Esophagus squamous epithelium (tissue), 5 donors: ENCODE measurements at places on chromosomes 6 and 20.

DNA sequence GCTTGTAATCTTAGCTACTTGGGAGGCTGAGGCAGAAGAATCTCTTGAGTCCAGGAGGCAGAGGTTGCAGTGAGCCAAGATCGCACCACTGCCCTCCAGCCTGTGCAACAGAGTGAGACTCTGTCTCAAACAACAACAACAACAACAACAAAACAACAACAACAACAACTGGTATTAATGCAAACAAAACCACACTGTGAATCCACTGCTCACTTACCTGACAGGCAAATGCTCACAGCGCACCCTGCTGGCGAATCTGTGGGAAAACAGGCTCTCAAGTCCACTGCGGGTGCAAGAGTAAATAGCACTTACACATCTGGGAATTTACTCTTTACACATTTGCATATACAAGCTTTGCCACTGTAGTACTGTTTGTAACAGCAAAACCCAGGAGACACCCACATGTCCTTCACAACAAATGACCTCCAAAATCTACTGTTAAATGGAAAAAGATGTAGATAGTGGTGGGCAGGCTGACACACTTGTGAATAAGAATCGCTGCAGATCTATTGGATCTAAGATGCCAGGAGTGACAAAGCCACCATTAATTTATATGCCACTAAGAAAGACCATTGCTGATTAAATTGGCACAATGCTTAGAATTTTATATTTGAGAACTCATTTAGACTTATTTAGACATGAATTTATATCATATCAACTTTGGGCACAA is 29.3 kb downstream of the NSFL1C start:
- peak; percentile 19 for DNase-seq

- DNase-seq, result no peak
These were observed 281.0 kb downstream of the CDC5L start for GRCh38 chr6:44668391-44668930.

GRCh38 chr20:15563836-15564235 is 1009.4 kb downstream of the KIF16B start:
- DNase-seq, result no peak

DNA sequence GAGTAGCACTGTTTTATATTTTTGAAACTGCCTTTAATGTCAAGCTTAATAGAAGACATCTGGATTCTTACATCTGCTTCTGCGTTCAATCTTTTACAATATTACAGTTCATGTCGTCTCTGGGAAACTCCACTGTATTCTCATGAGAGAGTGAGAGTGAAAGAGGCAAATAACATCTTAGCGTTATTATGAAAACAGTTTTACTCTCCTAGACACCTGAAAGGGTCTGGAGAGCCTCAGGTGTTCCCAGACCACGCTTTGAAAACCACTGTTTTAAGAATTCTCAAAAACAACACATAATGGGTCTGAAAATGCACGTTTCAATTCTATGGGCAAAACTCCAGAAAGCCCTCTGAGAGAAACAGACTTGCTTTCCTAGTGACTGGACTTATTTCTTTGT is 63.3 kb downstream of the ARHGAP18 start:
- no peak for DNase-seq

DNA sequence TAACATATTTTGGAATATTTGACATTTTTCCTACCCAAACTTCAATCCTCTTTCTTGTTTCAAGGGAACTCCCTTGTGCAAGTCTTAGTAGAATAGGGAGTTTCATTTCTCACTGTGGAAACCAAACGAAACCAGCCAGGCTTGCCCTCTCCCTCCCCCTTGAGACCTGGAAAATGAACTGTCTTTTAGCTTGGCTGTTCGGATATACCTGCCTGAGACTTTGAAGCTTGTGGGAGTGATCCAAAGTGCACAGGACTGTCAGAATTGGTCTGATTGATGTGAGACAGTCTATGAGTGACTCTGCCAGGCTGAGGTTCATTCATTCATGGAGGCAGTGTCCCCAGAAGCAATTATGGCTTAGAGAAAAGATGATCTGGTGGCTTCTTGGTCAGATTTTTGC is 388.1 kb downstream of the EPM2A start:
- DNase-seq, result no peak

GRCh38 chr6:116434056-116434725 is 27.0 kb upstream of the CALHM6 start:
- DNase-seq, result no peak

GRCh38 chr6:35642471-35643161 is 46.1 kb downstream of the FKBP5 start:
- DNase-seq, result no peak

DNA sequence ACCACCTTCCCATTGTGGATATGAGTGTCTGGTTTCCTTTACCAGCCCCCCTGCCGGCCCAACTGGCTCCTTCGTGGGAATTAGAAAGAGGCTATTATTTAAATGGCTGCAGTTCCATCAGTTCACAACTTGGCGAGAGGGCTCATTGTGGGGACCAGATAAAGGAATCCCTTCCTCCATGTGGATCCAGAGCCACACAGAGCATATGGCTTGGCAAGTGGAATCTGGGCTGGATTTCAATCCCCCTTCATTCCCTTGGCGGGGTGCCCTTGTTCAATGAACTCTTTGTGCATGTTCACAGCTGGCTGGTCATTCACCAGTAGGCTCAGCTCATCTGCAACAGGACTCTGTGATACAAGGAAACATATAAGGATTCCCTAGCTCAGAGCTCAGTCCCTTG is 140.6 kb downstream of the OPN5 start:
- DNase-seq, result no peak

GRCh38 chr20:5729348-5729747 is 20.9 kb upstream of the SHLD1 start:
- DNase-seq, result no peak

- no peak for DNase-seq
These were observed 89.9 kb upstream of the NEDD9 start for GRCh38 chr6:11322252-11322885.

- no peak for DNase-seq
These were observed 61.9 kb upstream of the KCNG1 start for GRCh38 chr20:51084593-51085377.

DNA sequence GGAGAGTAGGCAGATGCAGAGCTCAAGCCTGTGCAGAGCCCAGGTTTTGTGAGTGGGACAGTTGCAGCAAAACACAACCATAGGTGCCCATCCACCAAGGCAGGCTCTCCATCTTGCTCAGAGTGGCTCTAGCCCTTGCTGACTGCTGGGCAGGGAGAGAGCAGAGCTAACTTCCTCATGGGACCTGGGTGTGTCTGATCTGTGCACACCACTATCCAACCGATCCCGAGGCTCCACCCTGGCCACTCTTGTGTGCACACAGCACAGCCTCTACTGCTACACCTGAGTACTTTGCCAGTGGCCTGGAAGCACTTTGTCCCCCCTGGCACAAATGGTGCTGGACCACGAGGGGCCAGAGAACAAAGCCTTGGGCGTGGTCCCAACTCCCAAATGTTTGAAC is 7.9 kb upstream of the DEFB125 start:
- no peak for DNase-seq

- DNase-seq, result no peak
These were observed 52.5 kb downstream of the BCAS1 start for GRCh38 chr20:54017846-54018245.

DNA sequence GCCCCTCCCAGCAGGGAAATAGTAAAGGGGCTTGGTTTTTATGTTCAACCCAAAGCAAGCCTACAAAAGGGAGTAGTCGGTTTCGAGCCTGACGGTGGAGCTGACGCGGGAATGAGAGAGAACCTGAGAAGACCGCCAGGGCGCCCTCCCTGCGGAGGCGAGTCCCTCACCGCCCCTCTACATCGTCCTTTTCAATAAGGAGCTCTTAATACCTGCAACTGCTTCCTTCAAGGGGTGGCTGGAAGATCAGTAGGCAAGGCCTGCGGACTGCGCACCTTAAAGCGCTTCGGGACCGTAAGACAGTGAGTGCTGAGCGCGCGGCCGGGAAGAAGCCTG is 709 bp upstream of the ZNF76 start:
- no peak for DNase-seq

- DNase-seq, result no peak
These were observed 211.6 kb upstream of the MARCKS start for GRCh38 chr6:113645576-113645970.

DNA sequence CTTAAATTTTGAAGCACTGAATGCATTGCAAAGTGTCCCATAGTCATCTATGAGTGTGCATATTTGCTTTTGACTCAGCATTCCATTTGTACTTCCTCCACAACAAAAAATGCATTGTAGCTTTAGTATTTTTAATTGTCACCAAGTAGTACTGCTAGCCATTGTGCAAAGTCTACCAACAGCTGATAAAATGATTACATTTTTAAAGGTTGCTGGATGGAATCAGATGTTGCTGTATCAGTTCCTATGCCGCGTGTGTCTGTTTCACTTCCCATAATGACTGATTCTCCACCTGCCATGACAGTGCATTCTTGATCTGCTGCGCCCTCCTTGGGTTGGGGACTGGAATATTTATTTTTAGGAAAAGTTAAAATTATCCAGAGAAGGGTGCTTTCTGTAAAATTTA is 41.2 kb downstream of the SLX4IP start:
- no peak for DNase-seq

- no peak for DNase-seq
These were observed 92.6 kb downstream of the MAP3K7 start for GRCh38 chr6:90494067-90494780.

GRCh38 chr6:125104425-125104824 is 49.1 kb upstream of the TPD52L1 start:
- DNase-seq, result no peak

- no peak for DNase-seq
These were observed 6.9 kb downstream of the NELFCD start for GRCh38 chr20:58987790-58988564.

DNA sequence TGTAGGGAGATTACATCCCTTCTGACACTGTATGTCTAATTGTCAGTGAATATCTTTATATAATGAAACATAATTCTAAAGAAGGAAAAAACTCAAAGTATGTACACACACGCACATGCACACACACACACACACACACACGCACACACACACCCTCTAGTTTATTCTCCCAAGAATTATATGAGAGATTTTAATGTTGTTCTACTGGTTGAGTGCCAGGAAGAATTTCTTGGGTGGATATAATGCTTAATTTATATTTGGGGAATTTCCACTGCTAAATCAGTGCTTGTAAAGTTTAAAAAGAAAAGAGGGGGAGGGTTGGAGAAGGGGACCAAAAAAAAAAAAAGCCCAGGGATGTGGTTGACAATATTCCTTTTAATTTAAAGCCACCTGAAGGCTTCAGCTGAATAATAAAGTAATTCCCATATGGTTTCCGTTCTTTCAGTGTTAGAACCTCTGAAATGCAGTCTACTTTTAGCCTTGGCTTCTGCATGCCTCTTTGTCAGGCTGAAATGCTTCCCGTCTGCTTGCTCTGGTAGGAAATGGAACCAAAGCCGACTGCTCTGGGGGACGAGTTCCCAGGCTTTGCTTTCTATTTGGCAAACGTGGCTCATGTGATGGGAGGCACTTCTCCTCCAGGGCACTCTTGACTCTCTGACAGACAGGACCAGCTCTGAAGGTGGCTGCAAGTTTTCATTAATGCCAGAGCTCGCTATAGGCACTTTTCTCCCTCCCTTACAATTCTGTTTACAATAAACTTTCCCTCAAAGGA is 225.4 kb downstream of the PRL start:
- DNase-seq, result no peak

DNA sequence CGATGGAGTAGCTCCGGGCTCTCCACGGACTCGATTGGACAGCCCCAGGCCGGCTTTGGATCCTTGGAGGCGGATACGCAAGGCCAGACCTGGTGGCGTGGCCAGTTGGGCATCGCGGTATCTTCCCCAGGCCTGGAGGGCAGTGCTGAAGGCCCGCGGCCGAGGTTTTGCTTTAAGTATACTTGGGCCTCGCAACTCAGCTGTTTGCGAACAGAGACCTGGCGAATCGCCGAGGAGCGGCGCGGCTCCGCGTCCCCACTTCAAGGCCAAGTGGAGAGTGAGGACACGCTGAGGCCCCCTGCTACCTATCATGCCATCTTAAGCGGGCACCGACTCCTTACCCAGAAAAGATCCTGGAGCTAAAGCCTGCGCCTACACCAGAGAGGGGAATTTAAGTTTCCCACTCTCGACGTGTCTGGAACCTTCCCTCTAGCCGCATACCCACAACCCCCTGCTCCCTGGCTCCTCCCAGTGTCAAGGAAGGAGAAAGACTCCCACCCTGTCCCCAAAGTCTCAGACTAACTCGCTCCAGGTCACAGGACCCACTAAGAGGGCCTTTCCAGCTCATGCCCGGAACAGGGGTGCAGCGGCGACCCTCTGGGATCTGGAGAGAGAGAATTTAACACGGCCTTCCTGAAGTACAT is 4.1 kb downstream of the LINC00237 start:
- DNase-seq, result no peak

DNA sequence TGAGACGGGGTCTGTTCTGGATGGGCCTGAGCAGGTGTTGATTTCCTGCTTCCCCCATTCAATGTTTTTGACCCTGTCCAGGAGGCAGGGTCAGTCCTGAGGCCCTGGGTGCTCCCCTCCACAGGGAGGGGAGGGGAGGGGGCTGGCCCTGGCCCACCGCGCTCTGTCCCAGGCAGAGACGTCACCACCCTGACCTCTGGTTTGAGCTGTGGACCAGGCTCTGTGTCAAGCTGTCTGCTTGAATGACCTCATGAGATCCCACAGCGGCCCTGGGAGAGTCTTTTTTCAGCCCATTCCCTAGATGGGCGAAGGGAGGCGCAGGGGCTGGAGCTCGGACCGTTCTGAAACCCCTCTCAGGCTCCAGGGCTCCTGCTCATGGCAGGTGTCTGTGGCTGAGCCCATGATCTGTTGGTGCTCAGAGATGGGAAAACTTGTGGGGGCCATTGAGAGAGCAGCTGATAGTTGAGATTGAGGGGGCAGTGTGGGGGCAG is 8.9 kb upstream of the LKAAEAR1 start:
- DNase-seq, result no peak

DNA sequence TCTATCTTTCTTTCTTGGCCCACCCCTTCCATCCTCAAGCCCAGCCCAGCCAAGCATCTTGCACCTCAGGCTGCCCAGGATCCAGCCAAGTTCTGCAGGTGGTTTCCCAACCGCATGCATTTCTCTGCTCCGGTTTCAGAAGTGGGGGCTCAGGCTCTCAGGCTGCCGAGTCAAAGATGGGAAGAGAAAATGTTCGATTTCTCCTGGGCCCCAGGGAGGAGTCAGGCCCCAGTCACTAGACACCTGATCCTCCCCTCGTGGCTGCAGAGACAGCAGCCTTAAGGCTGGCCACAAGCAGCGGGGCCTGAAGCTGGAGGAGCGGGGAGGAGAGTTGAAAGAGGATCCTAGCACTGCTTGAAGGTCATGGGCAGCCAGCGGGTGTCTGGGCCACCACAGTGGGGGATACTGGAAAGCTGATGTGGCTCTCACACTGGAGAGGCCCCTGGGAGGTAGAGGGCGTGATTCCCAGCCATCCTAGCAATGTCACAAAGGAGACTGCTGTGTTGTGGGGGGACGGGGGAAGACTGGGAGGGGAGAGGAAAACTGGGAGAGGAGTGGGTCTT is 42.2 kb upstream of the ZFAND3 start:
- DNase-seq, result no peak

GRCh38 chr20:31607640-31608250 is 2.7 kb downstream of the ID1 start:
- DNase-seq, result no peak

- no peak for DNase-seq
These were observed 5.7 kb downstream of the VSX1 start for GRCh38 chr20:25076201-25076600.
